ENCODE measurements at places on chromosomes 6 and 20.

- no peak for DNase-seq
These were observed 58.7 kb upstream of the SULF2 start for GRCh38 chr20:47843886-47844567.

- DNase-seq: no peak
These were observed 78.0 kb downstream of the TRMT11 start for GRCh38 chr6:126064257-126064747.

DNA sequence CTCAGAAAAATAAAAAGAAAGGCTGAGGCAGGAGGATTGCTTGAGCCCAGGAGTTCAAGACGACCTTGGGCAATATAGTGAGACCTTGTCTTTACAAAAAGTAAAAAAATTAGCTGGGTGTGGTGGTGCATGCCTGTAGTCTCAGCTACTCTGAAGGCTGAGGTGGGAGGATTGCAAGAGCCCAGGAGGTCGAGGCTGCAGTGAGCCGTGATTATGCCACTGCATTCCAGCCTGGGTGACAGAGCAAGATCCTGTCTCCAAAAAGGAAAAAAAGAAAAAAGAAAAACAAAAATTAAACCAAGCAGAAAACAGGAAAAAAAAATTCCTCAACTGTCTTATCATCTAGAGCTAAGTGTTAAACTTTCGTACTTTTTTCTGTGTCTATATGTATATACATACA, 12.4 kb upstream of the SRSF3 start:
- DNase-seq: no peak

GRCh38 chr6:144957236-144957937, 672.3 kb downstream of the UTRN start:
- DNase-seq: no peak

DNA sequence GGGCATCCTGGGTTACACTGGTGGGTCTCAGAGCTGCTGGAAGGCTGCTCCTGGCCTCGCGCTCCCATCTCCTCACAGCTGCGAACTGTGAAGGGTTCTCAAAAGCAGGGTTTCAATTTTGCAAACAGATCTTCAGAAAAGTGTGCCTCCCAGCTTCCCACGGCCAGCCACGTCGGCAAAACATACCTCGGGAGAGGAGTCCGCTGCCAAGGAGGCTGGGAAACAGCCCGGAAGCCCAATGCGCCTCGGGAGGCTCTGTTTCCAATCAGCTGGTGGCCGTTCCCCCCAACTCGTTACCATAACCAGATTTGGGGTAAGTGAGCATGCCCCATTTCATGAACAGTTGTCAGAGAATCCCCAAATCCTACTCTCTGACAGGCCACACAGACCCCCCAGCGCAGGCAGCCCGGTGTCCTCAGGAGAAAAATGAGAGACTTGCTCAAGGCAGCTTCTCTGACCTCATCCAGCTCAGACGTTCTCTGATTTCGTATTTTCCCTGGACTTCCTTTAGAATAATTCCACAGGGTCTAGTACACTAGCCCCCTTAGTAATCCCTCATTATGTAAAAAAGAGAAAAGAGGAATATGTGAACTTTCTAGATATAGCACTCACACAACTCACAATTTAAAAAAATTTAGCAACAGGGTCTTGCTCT, 98.4 kb downstream of the SNX5 start:
- peak; percentile 56 for DNase-seq

DNA sequence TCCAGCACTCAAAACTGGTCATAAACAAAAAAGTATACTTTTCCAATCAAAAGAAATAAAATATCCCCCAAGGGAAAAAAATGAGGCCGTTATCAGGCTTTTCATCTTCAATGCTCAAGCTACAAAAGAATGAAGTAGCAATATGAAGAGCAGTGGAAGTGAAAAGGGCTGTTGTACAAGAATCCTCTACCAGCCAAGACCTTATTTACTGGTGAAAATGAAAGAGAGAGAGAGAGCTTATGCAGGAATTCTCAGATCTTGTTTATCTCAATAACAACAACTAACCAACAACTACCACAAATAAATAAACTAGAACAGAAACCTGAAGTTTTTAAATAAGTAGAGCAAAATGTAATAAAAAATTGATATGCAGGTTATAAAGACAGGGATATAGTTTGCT, 400.6 kb downstream of the HDGFL1 start:
- no peak for DNase-seq

DNA sequence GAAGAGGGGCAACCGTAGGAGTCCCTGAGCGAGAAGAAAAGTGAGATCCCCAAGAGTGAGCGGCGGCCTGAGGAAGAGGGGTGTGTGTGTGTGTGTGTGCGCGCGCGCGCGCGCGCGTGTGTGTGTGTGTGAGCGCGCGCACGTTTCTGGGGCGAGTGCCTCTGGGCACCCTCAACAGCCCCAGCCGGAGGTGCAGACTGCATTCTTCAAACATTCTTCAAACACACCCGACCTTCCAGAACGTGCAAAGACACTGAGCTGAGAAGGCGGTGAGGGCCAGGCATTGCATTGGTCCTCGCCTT, 76.2 kb upstream of the FOXP4 start:
- DNase-seq: no peak

GRCh38 chr20:33233129-33233774, 2.5 kb upstream of the BPIFA1 start:
- DNase-seq: no peak

DNA sequence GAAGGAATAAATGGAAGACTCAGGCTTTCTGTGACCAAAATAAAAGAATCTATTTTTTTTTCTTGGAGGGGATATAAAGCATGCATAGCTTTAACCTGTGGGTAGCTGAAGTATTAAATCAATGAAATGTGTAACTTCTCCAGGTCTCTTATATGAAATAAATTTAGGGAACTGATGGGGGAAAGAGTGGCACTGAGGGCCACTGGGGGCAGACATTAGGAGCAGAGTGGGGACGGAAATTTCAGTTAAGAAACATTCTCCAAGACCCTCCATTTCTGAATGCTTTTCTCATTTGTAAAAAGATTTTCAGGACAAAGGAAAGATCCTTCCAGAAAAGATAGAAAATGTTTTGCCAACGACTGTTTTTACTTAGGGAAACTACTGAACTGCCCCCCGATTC, 131.0 kb downstream of the GPX5 start:
- DNase-seq: no peak

DNA sequence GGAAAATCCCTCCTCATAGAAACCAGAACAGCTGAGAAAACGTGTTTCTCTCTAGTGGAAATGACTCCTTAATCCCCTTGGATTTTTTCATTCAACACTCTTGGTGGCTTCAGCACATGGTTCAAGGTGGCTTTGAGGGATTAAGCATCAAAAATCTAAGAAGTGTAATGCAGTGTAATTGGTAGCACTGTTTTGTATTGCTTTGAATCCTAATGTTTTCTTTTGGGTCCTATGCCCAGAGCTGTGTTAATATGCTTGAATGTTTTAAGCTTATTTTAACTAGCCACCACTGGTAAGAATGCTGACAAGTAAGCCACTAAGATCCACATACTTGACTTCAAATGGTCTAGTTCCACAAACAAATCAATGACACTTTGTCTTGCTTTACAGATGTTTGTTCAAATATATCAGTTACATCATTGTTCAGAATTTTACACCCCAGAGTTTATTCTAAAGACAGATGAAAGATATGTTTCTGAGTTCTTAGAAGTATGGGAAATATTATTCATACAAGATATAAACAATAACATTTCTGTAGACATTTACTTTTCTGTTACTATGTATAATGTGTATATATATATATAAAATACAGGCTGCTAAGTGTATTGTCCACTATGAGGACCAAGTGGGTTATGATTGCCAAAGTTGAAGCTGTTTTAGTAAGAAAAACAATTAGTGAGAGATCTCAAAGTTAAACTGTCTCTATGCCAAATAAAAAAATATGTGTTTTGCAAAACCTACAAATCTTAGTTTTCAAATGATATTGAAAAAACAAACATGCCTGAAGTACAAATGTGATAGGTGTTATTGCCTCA, 220.8 kb downstream of the OGFRL1 start:
- no peak for DNase-seq

DNA sequence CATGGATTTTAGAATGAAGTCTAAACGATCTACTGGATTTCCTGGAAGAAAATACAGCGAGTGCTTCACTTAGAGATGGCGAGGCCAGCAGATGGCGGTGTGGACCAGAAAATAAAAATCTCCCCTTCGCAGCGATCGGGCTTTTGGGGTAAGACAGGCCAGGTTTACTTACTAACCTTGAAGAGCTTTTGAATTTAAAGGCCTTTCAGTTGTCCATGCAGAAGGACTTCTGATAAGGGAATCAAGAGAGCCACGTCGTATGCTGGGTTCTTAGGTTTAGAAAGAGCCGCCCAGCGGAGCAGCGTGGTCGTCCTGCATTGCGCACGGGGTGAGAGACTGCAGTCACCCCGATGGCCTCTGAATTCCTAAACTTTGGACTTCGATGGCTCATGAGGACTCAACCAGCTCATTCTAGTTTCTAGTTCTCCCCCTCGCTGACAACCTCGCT, 125.2 kb upstream of the RALGAPA2 start:
- DNase-seq: no peak

DNA sequence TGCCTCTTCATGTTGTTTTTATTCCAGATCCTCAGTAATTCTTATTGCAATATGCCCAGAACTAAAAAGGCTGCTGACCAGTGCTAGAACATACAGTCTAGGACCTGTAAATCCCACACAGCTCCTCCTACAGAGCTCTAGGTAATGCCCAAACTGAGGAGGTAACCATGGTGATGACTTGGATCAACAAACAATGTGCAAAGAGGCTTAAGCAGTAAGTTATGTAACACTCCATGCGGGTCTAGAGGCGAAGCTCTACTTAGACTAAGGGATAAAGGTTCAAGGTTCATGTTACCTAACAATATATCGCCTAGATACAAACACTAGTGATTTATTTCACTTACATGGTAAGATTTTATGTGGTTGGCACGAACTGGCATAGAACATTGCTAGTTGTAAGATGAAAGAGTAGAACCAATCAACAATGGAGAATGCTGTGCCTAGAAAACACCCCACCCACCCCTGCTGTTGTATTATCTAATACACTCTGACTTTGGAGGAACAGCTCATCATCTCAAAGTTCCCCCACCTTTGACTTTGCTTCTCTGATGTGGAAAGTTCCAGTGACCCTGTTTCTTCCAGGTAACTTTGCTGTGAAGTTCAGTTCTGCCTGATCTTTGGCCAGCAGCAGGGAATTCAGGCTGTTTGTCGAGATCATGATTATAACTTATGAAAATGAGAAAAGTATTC, 242.4 kb downstream of the ALDH8A1 start:
- DNase-seq: no peak

GRCh38 chr20:4942331-4942730, 59.0 kb downstream of the SLC23A2 start:
- no peak for DNase-seq

DNA sequence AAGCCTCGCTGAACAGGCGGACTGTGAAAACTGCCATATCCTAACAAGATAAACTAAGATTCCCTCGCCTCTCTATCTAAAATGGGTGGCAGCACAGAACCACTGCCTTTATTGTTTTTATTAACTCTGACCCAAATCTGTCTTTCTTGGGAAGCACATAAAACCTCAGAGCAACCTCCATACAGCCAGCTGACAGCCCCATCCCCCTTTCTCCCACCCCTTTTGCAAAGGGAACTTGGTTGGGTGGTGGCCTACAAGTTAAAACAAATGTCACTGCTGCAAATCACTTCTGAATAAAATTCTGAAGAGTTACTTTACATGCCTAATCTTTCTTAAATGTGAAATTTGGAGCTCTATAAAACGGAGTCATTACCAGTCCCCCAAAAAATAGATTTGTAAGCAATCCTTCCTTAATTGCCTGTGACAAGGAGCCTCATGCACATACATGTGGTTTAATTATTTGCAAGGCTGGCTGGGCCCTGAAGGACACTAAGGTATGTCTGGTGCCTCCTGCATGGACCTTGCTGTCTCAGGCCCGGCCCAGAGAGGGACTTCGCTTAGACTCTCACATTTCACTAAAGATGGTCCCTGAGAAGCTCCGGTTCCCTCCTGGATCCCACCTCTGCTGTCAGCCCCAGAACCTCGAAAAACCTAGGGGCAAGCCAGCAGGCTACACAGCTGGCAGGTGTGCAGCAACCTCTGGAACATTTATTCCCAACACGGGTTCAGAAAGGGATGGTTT, 21.7 kb downstream of the PXDC1 start:
- no peak for DNase-seq

GRCh38 chr20:5545455-5545854, 204.7 kb upstream of the SHLD1 start:
- no peak for DNase-seq

DNA sequence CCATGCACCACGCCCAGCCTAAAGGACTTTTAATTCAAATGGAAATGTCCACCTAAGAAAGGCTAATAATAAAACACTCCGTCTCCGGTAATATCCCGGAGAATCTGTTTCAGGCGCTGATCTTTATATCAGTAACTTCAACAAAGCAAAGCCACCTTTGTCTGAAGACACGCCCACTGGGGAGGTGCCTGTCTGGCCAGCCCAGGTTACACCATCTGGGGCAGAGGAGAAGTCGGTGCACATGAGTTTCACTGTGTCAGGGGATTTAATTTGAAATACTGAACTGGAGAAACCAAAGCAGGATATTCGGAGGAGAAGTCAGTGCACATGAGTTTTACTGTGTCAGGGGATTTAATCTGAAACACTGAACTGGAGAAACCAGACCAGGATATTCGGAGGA, 9.4 kb downstream of the SERPINB6 start:
- peak; percentile 83 for DNase-seq

GRCh38 chr20:45346851-45347250, 1.4 kb downstream of the SDC4 start:
- DNase-seq: no peak

- DNase-seq: no peak
These were observed 9.3 kb downstream of the BNIP5 start for GRCh38 chr6:36327226-36327918.

GRCh38 chr6:150588888-150589499, 10.7 kb upstream of the PLEKHG1 start:
- no peak for DNase-seq

Measured in left lung (tissue), 14 donors.